Stimulated activated CD8-positive, alpha-beta memory T cell treated with anti-CD3 and anti-CD28 coated beads, Interleukin-2, amount 100 ng/mL, for 1 hour (primary cell): ENCODE measurements at places on chromosomes 13 and 19.
A peak's percentile ranks its signal among the peaks of the same experiment; 100 is the strongest.

DNA sequence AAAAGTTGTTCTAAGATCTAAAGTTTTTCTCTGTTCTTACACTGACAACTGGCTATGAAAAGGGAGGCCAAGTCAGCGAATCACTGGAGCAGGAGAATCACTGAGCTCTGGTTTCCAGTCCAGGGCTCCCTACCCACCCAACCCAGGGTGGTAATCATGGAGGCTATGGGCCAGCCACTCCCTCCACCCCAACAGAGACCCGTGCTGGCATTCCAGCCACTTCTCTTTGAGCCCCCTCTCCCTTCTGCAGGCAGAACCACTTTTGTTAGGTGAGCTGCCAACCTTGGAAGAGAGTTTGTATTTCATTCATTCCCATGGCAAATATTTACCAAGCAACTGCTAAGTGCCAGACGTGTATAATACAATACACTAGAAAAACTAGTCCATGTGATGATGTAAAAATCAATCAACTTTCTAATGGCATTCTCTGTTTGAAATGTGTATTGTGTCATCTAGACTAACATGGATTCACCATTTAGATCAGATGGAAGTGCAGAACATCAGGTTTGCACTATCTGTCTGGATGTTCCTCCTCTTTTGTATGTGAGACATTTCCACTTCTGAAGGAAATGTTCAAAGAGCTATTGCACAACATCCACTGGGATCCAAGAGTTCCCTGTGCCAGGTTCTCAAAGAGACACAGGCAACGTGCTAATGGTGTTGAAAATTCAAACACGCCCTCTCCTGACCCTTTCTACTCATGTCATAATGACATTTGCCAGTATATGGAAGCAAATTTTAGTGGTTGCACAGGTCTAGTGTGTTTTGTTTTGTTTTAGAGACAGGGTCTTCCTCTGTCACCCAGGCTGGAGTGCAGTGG is 5.3 kb downstream of the MLNR start:
- no peak for DNase-seq

DNA sequence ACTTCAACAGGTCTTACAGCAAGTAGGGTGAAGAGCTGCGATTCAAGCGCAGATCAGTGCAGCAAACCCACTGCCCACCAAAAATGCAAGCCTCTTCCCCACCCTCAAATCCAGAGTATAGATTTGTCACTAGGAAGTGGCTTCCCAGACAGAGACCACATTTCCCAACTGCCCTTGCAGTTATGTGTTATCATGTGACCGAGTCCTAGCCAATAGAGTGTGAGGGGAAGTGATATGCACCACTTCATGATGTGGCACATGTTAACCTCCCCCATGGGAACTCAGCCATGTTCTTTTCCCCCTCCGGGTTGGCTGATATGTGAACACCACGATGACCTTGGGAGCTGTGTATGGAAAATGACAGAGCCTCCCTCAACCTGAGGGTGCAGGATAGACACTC is 50.8 kb downstream of the MBD3L2B start:
- DNase-seq, result no peak

DNA sequence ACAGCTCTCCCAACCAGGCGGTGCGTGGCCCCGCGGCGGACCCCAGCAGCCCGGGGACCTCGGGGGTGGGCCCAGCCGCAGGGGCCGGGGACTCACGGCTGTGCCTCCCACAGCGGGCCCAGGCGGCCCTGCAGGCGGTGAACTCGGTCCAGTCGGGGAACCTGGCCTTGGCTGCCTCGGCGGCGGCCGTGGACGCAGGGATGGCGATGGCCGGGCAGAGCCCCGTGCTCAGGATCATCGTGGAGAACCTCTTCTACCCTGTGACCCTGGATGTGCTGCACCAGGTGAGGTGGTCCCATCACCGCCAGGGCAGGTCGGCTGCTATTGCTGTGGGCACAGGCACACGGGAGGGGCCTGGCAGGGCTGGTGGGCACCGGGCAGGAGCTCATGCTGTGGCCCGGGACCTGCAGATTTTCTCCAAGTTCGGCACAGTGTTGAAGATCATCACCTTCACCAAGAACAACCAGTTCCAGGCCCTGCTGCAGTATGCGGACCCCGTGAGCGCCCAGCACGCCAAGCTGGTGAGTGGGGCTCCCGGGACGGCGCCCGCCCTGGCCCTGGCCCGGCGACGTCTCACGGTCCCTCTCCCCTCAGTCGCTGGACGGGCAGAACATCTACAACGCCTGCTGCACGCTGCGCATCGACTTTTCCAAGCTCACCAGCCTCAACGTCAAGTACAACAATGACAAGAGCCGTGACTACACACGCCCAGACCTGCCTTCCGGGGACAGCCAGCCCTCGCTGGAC is 7.3 kb downstream of the PTBP1 start:
- DNase-seq, result no peak

DNA sequence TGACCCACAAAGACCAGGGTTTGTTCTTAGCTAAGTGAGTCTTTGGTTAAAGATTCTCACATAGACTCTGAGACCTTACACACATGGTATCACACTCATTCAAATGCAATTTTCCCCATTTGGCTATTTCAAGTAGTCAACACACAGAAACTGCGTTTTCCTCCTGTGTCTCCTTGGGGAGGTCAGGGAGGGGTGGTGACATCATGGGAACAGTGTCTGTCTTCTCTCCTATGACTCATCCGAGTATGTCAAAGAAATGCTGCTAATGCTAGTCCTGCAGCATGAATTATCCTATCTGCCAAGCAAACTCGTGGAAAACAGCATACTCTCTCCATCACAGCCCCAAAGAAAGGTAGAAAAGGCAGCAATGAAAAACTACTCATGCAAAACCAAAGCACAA is 100.2 kb downstream of the ENOX1 start:
- DNase-seq, result no peak

DNA sequence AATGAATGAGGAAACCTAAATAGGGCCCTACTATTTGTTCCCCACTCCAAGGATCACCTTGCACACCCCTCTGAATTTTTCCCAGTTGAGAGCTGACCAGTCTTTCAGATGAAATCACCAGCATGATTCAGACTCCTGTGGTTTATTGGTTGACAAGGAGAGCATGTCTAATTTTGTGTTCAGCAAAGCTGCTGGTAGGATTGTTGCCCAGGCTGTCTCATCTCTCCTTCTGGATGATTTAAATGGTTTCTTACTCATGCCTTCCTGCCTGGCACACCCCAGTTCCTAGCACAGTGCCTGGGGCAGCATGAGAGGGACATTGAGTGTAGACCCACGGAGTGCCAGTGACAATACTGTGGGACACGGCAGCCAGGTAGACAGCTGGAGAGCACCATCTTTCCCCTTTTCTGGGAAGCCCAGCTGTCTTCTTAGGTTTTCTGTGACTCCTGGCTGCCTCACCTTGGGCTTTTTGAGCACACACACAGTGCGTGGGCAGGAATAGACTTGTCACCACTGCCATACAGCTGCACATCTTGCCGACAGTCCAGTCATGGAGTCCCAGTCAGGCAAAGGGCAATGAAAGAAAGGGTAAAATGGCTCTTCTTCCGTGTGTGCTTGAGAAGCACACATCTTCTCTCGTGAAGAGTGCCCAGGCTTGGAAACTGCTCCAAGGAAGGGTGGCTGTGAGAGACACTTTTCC is 12.3 kb downstream of the FGF9 start:
- DNase-seq, result no peak

DNA sequence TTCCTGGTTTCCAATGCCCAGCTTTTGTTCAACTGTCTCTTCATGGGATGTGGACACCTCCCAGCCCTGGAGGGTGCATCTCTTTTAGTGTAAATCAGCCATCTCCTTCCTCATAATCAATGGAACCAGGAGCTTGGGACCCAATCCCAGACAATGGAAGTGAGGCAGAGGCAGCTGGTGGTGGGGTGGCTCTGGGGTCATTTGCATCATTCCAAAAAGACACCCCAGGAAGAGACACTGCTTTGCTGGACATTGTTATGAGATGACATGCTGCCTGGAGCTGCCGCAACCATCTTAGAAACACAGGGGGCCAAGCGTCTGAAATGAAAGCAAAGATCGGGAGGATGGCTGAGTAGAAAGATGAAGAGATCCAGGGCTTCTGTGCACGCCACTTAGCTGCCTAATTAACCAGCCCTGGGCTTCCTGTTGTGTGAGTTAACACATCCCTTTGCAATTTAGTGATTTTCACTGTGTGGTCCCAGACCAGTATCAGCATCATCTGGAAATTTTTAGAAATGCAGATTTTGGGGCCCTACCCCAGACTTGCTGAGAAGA is 36.1 kb downstream of the IRS2 start:
- DNase-seq, result no peak

- DNase-seq, result no peak
Observed at GRCh38 chr13:67076378-67076777, 153.8 kb downstream of the PCDH9 start.

DNA sequence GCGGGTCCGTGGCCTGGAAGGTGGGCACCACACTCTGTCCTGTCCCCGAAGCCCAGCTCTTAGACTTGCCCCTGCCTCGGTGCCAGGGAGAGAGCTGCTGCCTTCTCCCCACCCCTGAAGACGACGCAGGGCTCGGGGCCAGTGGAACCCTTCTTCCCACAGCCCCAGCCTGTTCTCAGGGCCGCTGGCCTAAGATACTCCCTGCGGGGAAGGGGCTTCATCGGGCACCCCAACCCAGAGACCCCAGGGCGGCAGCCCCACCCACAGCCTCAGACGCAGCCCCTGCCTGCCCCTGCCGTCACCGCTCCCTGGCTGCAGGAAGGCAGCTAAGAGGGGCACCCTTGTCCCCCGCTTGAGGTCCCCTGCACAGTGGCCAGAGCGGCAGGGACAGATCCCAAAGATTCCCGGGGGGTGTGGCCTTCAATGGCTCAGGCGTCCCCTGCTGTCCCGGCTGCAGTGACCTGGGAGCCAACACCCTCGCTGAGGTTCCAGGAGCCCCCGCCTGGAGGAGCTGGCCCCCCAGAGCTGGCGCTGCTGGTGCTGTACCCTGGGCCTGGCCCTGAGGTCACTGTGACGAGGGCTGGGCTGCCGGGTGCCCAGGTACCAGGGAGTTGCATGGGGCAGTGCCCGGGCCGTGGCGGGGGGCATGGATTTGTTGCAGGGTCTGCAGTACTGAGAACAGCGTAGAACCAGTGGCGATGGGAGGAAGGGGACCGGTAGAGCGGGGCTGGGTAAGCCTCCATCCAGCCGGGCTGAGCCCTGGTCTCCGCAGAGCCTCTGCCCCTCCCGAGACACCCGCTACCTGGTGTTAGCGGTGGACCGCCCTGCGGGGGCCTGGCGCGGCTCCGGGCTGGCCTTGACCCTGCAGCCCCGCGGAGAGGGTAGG is 1.0 kb downstream of the AMH start:
- DNase-seq, result no peak

DNA sequence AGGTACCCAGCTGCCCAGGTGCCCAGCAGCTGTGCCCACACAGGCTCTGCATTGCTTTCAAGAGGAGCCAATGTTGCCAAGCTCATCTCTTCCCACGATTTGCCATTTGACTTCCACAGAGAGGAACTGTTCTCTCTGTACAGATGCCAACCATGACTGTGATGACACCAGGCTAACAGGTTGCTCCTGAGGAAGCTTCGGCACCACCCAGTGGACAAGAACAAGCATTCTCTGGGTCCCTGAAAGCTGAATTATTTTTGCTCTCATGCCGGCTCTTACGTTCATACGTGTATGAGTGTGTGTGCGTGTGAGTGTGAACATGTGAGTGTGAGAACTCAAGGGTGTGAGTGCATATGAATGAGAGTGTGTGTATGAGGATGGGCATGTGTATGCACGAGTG is 535.2 kb downstream of the LIG4 start:
- DNase-seq, result no peak

DNA sequence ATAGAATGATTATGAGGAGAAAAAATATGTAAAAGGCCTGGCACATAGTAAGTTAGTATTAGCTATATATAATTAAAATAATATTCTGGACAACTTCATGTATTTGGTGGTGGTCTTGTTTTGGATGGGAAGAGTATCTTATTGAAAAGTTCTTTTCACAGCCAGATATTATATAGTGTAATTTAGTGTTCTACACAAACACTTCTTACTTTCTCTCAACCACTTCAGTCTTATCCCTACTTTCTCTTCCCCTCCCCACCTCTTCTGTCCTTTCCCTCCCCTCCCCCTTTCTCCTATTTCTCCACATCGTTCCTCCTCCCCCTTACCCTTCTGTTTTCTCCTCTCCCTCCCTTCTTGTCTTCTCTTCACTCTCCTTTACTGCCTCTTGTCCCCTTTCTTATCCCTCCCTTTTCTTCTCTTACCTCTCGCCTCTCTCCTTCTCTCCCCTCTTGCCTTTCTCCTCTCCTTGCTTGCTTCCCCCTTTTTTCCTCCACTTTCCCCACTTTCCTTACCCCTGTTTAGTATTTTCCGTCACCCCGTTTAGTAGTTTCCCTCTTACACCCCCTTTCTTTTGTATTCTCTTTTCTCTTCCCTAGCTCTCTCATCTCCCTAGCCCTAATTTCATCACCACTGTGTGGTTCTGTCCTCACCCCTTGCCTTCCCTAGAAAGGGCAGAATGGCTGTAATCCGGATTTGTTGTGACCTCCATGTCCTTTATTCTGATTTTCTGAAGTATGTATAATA is 107.2 kb upstream of the MLNR start:
- DNase-seq, result no peak

DNA sequence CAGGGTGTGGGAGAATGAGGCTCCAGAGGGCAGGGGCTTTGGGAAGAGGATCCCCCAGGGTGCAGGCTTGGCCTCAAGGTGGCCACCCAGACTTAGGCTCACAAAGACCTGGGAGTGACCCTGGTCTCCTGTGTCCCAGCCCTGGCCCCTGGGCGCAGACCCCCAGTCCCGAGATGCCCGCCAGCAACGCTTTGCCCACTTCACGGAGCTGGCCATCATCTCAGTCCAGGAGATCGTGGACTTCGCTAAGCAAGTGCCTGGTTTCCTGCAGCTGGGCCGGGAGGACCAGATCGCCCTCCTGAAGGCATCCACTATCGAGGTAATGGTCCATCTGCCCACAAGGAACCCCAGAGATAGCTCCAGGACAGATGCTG is 2.6 kb downstream of the NR1H2 start:
- no peak for DNase-seq

- DNase-seq, result peak; percentile 30
Observed at GRCh38 chr19:49690656-49691242, at the start of gene CPT1C. Gene CPT1C (plus strand): TSS chr19:49691116. CDS start chr19:49692253, 1,137 bp downstream.

DNA sequence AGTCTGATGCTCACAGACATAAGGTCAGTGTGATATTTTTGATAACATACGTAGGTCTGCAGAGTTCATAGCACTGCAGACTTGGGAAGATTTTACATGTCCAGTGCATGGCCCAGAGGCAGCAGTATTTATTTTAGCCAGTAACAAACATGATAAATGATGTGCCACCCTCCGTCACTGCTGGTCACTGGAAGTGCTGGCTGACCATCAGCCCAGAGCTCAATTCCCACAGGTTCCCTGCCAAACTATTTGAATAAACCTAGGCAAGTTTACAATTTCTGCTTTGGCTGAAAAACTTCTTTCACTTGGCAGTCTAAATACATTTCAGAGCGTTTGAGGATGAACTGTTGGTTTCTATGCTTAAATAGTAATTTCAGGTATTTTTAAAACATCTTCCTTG is 135.5 kb upstream of the EDNRB start:
- no peak for DNase-seq
